RWPE1 (cell line): ENCODE measurements at places on chromosomes 12 and 14.

DNA sequence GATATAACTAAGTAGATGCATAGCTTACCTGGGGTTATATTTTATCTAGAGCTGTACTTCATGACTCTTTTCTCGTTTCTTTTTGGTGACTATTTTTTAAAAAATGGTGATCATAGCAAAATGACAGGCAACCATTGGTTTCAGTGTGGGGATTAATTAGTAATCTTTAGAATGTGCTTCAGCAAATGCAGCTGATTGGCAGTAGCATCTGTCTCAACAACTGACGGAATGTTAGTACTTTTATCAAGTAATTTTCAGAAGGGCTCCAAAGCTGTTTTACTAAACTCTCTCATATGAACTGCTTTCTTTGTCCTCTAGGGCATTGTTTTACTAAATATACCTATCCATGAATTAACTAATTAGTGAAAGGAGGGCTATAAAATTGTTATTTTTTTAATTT is 117.6 kb downstream of the TRMT5 start:
- no peak for DNase-seq

DNA sequence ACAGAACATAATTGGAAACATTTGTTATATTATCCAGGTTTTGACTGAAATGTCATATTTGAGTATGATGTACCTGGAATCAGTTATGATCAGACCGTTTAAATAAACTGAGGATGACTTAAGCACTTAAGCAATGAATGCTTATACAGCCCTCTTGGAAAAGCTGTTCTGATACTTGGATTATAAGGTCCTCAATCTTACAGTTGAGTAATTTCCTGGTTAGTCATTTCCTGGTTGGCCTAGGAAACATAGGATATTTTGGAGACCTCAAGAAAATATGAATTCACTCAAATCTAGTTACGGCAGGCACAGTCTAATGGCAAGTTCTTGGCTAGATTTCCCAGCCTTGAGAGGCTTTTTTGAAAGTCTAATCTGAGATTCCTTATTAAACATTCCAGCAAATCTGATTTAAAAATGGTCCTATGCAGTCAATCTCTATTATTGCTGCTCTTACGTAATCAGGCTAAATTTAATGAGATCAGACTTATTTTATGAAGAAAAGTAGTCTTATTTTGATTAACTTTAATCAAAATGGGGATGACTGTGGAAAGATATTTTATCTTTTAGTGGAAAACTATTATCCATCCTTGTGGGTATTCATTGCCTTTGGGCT is 447.2 kb downstream of the SNAPC1 start:
- DNase-seq = peak; percentile 54

GRCh38 chr12:50626026-50626425 is 121.2 kb downstream of the DIP2B start:
- DNase-seq = no peak

DNA sequence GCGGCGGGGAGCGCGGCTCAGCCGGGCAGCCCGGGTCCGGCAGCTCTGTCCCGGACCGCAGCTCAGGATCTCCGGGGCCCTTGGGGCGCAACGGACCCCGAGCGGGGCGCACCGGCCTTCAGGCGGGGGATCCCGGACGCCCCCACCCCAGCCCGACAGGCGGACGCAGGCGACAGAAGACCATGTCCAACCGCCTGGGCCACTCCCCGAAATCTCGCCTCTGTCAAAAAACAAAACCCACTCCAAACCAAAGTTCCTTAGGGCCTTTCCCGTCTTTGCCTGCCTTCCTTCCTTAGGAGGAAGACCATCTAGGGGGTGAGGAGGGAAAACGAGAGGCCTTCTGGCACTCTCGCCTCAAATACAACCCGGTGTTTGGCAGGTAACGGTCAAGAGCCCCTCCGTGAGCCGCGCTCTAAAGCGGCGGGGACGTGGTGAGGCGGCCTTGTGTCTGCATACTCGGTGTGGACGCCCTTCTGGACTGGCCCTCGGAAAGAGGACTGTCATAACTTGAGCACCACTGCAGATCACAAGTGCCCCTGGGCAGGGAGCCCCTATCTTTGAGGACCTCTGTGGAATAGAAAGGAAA is 604 bp downstream of the HCFC2 start:
- DNase-seq = peak; percentile 20

DNA sequence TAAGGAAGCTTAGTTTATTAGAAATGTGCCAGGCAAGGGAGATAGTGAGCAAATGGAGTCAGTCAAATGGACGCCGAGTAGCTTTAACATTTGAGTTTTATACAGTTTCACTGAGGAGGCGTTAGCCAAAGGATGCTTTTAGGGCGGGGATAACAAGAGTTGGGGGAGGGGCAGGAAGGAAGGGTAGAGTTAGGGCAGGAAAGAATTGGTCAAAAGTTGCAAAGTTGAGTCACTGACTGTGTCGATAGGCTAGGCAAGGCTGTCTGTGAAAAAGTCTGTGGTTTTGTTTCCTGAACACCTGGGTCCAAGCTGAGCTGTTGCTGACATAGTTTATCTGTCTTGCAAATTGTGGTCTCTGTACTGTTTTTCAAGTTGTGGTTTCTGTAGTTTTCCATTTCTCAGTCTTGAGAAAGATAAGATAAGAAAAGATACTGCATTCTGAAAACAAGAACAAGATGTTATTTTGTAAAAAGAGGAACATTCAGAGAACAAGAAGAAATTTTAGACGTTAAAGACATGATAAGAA is 62.6 kb upstream of the RESF1 start:
- no peak for DNase-seq

- peak; percentile 14 for DNase-seq
Measured at GRCh38 chr12:127629066-127629820, 637.7 kb upstream of the TMEM132C start.

- no peak for DNase-seq
Measured at GRCh38 chr12:65911321-65911720, 87.0 kb downstream of the HMGA2 start.

DNA sequence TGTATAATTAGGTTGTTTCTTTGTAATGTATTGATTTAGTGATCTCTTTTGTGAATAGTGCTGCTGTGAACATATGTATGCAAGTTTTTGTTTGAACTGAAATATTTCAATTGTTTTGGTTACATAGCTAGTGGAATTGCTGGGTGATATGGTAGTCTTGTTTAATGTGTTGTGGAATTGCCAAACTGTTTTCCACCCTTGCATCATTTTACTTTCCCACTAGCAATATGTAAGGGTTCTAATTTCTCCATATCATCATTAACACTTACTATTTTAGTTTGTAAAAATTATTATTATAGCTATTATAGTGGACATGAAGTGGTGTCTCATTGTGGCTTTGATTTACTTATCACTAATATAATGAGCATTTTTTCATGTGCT is 5.9 kb downstream of the G2E3 start:
- no peak for DNase-seq

DNA sequence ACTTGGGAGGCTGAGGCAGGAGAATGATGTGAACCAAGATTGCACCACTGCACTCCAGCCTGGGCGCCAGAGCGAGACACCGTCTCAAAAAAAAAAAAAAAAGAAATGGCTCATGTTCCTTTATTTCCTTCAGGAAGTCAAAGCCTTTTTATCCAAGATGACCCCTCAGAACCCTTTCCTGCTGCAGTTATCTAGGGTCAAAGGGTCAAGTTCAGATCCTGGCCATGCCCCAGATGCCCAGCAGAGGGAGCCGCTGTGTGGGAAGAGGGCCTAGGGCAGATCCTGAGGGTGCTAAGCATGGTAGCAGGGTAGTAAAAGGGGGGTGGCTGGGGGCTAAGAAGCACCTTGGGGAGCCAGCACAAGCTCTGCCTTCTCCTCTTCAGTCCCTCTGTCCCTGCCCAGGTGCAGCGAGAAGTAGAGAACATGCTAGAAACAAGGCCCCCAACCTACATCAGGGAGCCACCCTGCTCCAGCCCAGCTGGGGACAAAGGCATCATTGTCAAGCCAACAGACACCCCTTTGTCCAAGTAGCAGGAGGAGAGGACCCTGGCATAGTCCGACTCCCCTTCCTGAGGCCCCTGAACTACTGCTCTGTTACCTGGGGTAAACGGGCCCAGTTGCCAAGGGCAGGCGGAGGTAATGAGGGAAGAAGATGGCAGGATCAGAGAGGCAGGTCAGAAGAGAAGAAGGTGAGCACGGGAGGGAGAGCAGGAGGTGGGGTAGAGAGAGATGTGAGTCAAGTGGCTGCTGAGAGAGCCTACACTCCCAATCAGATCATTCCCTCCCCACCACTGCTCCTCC is 6.5 kb downstream of the NFE2 start:
- DNase-seq = peak; percentile 60

- DNase-seq = peak; percentile 11
Measured at GRCh38 chr14:28102814-28103213, 663.8 kb upstream of the FOXG1 start.

GRCh38 chr14:99552572-99553216 is 51.3 kb downstream of the CCDC85C start:
- no peak for DNase-seq

DNA sequence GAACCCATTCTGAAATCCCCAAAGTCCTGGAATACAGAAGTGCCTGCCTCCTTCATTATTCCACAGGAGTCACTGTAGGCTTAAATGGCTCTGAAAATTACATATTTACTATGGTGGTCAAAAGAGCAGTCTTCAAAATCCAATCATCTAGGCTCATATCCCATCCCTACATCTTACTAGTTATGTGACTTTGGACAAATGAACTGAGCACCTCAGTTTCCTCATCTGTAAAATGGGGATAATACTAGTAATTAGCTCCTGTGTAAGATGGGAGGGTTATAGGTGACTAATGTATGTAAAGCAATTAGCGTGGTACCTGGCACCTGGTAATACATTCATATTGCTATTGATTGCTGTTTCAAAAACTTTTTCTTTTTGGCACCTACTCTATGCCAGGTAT is 243.6 kb downstream of the CHST11 start:
- no peak for DNase-seq

GRCh38 chr12:99957866-99958466 is 26.8 kb downstream of the ANKS1B start:
- DNase-seq = no peak

DNA sequence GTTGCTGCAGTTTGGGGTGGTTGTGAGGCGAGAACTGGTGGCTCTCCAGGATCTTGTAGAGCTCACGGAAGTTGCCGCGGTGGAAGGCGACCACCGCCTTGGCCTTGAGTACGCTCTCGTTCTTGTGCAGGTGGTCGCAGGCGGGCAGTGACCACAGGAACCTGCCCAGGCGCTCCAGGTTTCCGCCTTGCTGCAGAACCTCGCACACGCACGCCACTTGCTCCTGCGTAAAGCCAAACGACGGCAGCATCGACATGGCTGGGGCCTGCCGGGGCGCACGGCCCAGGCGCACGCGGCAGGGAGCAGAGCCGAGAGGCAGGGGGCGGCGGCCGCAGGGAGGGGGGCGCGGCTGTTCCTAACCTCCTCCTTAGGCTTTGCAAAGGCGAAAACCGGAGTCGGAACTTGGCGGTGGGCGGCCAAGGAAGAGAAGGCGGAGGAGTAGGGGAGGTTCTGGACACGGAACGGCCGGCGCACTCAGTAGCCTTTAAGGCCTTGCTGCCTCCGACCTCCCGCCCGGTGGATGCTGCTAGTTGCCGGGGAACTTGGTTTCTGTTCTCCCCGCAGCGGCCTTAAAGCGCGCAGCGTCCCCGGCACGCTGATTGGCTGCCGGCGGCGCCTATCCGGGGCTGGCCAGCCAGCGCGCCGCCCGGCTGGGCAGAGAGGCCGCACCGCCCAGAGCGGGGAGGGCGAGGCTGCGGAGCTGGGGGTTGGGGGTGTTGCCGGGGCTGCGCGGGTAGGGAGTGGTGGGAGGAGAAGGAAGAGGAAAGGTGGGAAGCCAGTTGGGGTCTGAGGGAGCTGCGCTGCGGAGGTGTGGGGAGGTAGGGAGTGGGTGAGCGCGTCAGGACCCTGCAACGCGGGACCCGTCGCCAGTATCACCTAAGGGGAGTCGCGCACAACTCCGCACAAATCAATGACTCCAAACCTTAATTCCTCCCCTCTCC is at the start of gene SIX1:
Gene SIX1 (minus strand): TSS at position 544 of the 941 bp plus-strand sequence. CDS start 288 bp downstream, at position 256.
- DNase-seq = peak; percentile 94

DNA sequence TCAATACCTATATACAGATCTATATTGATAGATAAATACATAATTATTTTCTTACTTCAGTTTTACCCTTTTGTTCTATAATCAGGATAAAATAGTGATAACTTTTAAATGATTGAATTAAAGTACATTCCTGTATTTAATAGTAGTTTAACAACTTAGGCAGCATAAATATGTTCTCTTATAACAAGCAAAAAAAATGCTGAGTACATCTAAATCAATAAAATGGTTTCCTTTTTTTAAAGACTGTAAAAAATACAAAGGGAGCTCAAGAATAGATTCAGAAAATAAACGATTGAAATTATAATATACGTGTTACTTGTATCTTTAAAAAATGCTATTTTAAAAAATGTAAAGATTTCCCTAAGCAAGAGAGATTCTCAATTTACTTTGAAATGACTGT is 393.7 kb upstream of the TMEM132C start:
- no peak for DNase-seq

GRCh38 chr12:25745281-25745680 is 192.2 kb upstream of the LMNTD1 start:
- DNase-seq = no peak

DNA sequence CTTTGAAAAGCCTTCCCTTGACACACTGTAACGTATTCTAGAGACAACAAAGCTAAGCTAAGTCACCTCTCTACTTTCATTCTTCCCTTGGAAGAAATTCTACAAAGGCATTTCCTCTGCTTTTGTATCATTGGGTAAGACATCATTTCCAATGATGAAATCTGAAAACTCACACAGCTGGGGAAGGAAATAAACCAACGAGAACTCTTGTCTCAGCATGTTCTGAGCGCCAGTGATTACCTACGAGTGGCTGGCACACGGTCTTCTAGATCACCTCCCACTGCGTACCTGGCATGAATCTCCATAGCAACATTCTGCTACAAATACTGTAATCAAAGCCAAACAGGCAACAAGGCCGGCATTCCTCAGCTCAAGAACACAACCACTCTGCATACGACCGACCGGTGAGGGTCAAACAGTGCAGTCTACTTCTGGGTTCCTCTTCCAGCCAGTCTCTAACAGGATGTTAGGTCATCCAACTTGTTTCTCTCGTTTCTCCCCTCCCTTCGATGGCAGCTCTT is 7.6 kb downstream of the VPS37B start:
- DNase-seq = peak; percentile 98

GRCh38 chr12:119836781-119837180 is 40.3 kb downstream of the CIT start:
- no peak for DNase-seq

DNA sequence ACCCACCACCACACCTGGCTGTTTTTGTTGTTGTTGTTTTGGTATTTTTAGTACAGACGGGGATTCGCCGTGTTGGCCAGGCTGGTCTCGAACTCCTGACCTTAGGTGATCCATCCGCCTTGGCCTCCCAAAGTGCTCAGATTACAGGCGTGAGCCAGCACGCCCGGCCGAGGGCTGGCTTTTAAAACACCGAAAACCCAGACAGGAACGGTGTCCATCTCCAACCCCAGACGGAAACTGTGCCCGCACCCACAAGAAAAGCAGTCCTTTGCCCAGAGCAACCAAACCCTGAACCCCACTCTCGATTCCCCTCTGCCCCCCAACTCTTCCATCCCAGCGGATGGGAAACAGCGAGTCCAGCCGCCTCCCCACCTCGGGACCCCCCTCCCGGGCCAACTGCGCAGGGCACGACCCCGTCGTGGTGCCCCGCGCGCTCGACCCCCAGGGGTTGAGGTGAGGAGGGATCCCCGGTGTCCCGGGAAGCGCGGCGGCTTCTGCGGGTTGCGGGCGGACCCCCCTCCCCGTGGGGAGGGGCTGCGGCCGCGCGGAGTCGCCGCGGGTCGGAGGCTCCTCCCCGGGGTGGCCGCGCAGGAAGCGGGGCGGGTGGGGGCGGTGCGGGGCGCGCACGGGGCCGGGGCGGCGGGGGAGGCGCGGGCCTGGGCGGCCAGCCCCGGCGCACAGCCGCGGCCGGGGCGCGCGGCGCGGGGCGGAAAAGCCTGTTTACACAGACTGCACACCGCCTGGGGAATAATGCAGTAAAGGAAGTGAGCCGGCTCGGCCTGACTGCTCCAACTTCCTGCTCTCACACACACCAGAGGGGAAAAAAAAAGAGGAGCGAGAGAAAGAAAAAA is at the start of gene ELK3:
Gene ELK3 (plus strand): TSS at position 651 of the 851 bp plus-strand sequence.
- DNase-seq = peak; percentile 65
